ENCODE measurements at places on chromosomes 1 and 21.
A peak's percentile ranks its signal among the peaks of the same experiment; 100 is the strongest.

GRCh38 chr21:38733972-38734546 lies 71.7 kb upstream of the ETS2 start:
- DNase-seq, result peak; percentile 65

- no peak for DNase-seq
Measured at GRCh38 chr1:204439621-204440375, 28.2 kb upstream of the PPP1R15B start.

- DNase-seq, result no peak
Measured at GRCh38 chr1:150150133-150151021, 661 bp downstream of the PLEKHO1 start.

DNA sequence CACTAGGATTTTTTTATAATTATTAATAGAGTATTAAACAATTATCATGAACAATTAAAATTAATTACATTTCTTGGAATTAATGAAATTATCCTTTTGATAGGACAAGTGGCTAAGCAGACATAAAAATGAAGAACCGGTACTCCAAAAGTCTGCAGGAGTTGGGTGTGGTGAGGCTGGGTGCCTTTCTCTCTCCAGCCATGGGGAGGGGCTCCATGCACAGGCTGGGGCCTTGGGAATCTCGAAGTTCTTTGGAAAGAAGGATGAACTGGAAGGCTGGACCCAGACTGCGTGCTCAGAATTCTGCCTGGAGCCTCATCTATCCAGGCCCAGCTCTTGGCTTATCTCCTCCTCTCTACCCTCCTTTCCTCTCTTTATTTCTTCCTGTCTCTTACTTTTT lies 94.1 kb downstream of the ACTL8 start:
- no peak for DNase-seq

- DNase-seq, result no peak
Measured at GRCh38 chr1:76055987-76056386, 18.6 kb upstream of the ST6GALNAC3 start.

DNA sequence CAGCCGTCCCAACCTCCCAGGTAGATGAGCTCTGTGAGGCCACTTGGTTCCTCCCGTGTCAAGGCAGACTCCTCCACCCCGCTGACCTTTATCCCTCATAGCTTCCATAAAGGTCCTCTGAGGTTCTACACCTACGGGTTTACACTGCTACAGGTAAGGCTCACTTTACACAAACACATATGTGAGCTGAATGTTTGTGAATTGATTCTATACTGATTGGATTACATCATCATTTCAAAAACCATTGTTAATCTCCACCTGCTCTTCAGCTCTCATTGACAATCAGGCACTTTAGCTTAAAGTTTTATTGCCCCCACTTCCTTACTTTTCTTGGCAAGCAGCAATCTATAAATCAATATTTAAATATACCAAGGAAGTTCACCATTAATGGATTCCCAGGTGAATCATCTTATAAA lies 12.8 kb upstream of the RGS16 start:
- no peak for DNase-seq

All from NCI-H524 treated with DMSO at 0.1 percent for 48 hours (cell line).